ENCODE measurements at places on chromosomes 6 and 20.
A peak's percentile ranks its signal among the peaks of the same experiment; 100 is the strongest.

- no peak for DNase-seq
Measured at GRCh38 chr6:143215363-143215762, 154.7 kb downstream of the AIG1 start.

DNA sequence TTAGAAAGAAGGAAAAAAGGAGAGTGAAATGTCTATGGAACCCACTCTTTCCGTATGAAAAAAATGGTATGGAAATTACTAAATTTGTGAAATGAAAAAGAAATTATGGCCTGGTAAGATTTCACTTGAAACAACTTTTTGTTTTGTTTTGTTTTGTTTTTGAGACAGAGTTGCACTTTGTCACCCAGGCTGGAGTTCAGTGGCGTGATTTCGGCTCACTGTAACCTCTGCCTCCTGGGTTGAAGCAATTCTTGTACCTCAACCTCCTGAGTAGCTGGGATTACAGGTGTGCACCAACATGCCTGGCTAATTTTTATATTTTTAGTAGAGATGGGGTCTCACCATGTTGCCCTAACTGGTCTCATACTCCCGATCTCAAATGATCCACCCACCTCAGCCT is 17.8 kb upstream of the GSTA5 start:
- DNase-seq: no peak

GRCh38 chr6:114131945-114132344 is 161.0 kb upstream of the HDAC2 start:
- DNase-seq: no peak

- no peak for DNase-seq
Measured at GRCh38 chr20:49700411-49701185, 13.1 kb downstream of the B4GALT5 start.

GRCh38 chr20:62969939-62970306 is 17.4 kb downstream of the SLC17A9 start:
- DNase-seq: no peak

- no peak for DNase-seq
Measured at GRCh38 chr20:16662467-16662866, 67.4 kb upstream of the SNRPB2 start.

GRCh38 chr20:34581341-34582184 is 23.0 kb downstream of the MAP1LC3A start:
- no peak for DNase-seq

- DNase-seq: no peak
Measured at GRCh38 chr20:57380081-57380750, 11.0 kb upstream of the RBM38 start.

DNA sequence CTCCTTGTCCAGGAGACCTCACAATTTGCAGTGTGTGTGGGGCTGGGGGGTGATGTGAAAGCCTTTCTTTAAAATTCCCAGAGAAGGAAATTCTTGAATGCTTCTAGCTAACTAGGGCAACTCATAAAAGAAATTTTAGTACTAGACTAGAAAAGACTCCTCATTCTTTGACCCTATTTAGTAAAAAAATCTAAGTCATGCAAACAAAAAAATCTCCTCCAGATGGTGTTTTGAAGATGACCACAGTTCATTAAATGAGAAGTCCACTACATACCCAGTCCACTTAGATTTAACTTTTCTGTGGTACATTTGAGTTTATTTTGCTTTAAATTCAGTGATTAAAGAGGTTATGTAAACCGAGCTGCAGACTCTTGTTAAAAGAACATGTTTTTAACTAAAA is 67.5 kb downstream of the NDUFAF5 start:
- no peak for DNase-seq

DNA sequence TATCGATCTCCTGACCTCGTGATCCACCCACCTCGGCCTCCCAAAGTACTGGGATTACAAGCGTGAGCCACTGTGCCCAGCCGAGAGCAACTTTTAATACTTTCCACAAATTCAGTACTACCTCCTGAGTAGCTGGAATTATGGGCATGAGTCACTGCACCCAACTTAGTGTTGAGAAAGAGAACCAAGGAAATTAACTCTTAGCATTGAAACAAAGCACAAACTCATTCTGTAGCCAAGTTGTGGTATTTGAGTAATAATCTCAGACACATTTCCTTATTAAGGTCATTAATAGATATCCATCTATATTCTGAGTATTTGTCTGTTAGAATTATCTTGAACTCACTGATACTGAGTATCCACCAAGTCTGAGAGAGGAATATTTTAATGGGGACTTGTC is 14.3 kb upstream of the ELOVL2 start:
- no peak for DNase-seq

GRCh38 chr6:121008553-121008952 is 325.7 kb downstream of the TBC1D32 start:
- no peak for DNase-seq

DNA sequence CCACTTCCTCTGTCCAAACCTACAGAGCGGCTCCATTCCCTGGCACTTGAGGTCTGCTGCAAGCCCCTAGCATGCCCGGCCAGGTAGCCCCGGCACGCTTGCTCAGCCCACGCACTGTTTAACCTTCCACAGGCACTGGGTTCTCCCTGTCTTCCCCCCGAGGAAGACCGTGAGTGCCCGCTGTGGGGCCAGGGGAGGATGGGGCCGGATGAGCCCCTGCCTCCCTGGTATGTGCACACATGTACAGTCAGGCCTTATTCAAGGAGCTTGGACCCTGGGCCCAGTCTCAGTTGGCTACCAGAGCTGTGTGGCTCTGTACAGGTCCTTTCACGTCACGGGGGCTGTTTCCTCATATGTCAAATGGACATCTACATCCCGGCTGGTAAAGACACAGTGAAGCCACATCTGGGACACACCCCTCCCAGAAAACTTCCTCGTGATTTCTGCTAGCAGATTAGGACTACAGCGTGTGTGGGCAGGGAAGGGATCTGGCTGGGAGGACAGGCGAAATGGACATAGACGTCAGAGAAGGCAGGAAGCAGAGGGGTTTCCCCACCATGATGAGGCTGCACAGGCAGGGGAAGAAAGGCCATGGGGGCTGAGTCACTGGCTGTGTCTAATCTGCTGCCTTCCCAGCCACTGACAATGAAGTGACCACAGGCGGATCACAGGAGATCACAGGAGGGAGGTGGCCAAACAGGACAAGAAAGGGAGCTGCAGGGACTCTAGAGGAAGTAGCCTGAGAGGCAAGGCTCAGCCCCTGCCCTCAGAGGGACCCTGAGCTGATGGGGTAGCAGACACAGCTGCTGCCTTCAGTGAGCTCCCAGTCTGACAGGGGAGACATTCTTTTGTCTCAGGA is 62.9 kb downstream of the MRPL14 start:
- DNase-seq: peak; percentile 97

- no peak for DNase-seq
Measured at GRCh38 chr6:97586344-97586743, 303.3 kb upstream of the MMS22L start.

DNA sequence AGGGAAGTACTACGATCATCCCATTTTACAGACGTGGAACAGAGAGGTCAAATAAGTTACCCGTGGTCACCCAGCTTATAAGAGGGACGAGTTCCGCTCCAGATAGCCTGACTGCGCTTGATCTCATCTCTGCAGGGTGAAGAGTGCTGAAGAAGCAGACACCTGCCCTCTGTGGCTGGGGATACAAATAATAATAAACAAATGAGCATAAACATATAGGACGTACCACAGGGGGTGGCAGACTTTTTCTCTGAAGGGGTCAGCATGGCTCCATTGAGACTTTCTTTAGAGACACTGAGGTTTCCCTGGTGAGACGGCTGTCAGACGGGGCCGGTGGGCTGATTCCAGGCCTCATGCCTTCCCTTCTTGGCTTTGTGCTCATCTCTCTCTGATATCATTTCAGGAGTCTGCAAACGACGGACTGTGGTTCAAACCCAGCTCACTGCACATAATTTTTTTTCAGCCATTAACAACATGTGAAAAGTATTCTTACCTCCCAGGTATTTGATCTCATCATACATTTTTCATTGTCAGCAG is 47.1 kb downstream of the IRF4 start:
- DNase-seq: no peak

- DNase-seq: no peak
Measured at GRCh38 chr20:31934968-31935764, 16.7 kb downstream of the PDRG1 start.

- DNase-seq: peak; percentile 46
Measured at GRCh38 chr6:21594416-21595281, 1.1 kb downstream of the SOX4 start.

DNA sequence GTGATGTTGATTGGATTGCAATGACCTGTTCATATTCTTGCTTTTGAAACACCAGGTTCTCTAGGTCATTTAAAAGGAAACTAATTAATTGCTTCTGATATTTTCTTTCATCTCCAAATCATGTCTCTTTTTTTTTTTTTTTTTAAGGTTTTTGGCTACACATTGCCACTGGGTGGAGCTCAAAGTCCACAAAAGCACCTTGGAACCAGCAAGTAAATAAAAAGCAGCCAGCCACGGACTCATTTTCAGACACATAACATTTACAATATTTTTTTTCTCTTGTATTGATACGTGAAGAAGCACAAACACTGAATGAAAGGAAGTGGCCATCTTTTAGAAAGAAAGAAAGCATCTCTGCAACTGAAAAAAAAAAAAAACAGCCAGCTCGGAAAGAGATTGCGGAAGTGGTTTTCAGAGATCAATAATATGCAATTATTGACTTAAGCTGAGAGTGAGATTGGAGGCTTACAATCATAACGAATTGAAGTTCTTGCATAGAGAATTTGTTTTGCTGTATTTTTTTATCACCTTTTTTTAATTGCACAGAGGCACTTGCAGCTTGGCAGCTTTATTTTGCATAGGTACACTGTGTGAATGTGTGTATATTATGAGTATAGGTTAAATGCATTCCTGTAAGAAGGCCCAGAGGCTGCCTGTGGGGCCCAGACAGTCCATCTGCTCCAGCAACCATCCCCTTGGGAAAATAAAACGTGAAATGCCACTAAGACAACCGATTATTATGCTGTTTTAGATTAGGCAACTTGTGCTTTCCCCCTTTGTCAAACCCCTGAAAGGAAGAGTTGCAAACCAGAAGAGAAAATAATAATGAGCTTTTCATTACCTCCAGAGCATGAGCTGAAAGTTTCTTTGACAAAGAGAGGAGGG is 28.2 kb downstream of the CGA start:
- peak; percentile 9 for DNase-seq

DNA sequence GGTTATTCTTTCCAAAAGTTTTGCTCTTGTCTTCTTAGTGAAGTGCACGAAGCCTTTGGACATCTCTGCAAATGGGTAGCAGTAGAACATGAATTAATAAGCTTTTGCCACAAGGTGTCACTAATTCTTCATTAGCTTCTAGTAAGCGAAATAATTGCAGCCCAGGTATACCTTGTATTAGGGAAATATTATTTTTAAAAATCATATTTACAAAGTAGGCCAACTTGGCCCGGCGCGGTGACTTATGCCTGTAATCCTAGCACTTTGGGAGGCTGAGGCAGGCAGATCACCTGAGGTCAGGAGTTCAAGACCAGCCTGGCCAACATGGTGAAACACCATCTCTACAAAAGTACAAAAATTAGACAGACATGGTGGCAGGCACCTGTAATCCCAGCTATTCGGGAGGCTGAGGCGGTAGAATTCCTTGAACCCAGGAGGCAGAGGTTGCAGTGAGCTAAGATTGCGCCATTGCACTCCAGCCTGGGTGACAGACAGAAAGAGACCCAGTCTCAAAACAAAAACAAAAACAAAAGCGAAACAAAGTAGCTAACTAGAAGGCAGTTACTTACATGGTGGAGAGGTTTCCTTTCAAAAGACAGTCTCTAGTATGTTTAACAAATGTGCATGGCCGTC is 8.8 kb upstream of the RSPH3 start:
- DNase-seq: no peak

- no peak for DNase-seq
Measured at GRCh38 chr6:136994782-136995181, 50.0 kb downstream of the IL20RA start.

- no peak for DNase-seq
Measured at GRCh38 chr6:141988954-141989705, 143.6 kb upstream of the GJE1 start.

DNA sequence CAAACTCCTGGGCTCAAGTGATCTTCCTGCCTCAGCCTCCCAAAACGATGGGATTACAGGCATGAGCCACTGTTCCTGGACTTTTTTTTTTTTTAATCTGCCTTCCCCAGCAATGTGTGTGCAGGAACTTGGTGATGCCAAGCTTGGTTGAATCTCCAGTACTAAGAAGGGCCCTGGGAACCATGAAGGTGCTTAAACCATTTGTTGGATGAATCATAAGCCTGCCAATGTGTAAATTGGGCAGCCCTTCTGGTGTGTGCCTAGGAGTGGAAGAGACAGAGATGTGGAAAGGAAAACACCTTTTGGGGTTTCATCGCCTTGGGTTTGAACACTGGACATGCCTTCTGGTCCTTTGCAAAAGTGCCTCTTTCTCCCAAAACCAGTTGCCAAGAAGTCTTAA is 7.1 kb upstream of the SPO11 start:
- no peak for DNase-seq

DNA sequence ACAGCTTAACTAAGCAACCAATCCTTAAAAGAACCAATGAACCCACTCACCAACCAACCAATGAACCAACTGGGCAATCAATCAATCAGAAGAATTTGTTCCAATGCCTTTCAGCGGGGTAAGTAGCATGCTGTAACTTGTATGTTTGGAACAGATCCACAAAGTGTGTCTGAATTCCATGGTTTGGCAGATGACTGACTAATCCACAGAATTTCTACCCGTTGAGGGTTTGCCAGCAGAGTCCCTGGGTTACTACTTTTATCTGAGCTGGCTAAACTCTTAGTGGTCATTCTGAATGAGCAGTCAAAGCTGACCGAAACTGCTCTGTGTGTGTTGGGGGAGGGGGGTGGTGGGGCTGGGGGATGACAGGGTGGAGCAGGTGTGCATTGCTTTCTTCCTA is 125.0 kb upstream of the JAG1 start:
- DNase-seq: peak; percentile 11

- no peak for DNase-seq
Measured at GRCh38 chr6:30037182-30037788, 23.8 kb upstream of the POLR1H start.

GRCh38 chr6:84835340-84835739 is 70.9 kb upstream of the TBX18 start:
- no peak for DNase-seq

DNA sequence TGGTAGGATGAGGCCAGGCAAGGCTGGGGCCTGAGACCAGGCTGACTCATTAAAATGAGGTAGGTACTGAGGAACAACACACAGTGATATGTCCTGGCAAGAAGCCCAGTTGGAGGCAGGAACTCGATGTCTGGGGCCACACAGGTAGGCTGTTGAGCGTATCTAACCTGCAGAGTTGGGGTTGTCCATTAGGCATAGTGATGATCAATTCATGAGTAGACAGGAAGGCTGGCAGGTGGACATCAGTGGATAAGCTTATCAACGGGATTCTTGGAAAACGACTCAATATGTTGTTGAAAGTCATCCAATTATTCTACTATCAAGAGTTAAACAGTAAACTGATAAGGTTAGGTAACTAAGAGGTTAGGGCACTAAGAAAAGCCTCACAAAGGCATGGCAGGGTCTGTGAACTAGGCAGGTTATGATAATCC is 193.2 kb upstream of the COL21A1 start:
- no peak for DNase-seq

Data from H54 (cell line).